Activated CD4-positive, alpha-beta T cell treated with anti-CD3 and anti-CD28 coated beads, Interleukin-2, amount 10 ng/mL, durations not matched to agents 24 days and 14 days (primary cell): ENCODE measurements at places on chromosomes 6 and 20. TPM values are rescaled to one million over a fixed set of nuclear protein-coding genes. Genes with fewer than 3 reads are reported as not detected.
A peak's percentile ranks its signal among the peaks of the same experiment; 100 is the strongest.

DNA sequence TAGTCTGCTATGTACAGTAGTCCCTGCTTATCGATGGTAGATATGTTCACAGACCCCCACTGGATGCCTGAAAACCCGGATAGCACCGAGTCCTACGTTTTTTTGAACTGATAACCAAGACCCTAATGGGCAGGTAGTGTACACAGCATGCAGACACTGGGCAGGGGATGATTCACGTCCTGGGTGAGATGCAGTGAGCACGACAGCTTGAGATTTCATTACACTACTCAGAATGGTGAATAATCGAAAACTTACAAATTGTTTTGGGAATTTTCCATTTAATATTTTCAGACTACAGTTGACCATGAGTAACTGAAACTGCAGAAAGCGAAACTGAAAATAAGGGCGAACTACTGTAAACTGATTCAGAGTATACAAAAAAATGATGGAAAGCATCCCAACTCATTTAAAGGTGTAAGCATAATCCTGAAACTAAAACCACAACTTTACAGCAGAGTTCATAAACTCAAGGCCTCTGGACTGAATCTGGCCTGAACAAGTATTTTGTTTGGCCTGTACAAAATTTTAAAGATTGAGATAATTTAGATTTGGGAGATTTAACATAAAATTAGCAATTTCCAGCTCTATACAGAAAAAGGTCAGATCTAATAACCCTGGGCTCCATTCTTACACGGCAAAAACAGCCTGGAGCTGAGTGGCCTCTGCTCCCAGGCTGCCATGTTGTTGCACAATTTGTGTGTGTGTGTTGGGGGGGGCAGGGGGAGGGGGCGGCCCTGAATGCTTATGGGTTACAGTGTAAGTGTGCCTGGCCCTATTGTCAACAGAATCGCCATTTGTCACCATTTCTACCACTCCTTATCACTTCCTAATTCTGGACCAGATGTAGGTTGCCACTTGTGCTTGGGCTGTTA lies 34.9 kb downstream of the RNF24 start:
- peak; percentile 71 for DNase-seq

Gene OR2H2
- not detected in 2 replicates for total RNA-seq

DNA sequence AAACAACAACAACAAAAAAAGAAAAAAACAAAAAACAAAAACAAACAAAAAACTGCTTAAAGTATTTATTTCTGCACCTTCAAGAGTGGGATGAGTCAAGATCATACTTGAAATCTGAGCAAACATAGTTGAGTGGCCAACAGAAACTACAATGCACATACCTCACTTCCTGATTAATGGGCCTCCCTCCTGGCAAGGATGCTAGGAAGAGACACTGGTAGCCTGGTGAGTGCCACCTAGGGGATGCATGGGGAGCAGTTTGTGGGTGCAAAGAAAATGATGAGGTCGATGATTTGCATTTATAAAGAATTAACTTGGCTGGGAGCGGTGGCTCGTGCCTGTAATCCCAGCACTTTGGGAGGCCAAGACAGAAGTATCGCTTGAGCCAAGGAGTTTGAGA lies 808.1 kb downstream of the MAFB start:
- no peak for DNase-seq

Gene BMP5
- not detected in 2 replicates for total RNA-seq

GRCh38 chr6:134056046-134056445 lies 3.6 kb upstream of the SLC2A12 start:
- DNase-seq = no peak

GRCh38 chr6:88712243-88712936 lies 251.0 kb downstream of the RNGTT start:
- DNase-seq = no peak

- no peak for DNase-seq
These were observed 22.5 kb downstream of the COL9A1 start for GRCh38 chr6:70280400-70280853.

Gene PEX6
- total RNA-seq = 24.0 and 24.1 TPM in 2 replicates

Gene MOXD1
- total RNA-seq = 0.12 TPM in 1 of 2 replicates, not detected in the other

GRCh38 chr6:166927240-166927934 lies 29.0 kb downstream of the RNASET2 start:
- no peak for DNase-seq

Gene NINL
- 3.0 and 3.5 TPM in 2 replicates for total RNA-seq

- DNase-seq = no peak
These were observed 18.1 kb downstream of the CST9 start for GRCh38 chr20:23587631-23588030.

GRCh38 chr6:49909563-49909962 lies 43.2 kb upstream of the CRISP1 start:
- no peak for DNase-seq

GRCh38 chr6:51934098-51934497 lies 153.3 kb downstream of the PKHD1 start:
- no peak for DNase-seq
